ENCODE measurements at places on chromosomes 12 and 14.
A peak's percentile ranks its signal among the peaks of the same experiment; 100 is the strongest.

DNA sequence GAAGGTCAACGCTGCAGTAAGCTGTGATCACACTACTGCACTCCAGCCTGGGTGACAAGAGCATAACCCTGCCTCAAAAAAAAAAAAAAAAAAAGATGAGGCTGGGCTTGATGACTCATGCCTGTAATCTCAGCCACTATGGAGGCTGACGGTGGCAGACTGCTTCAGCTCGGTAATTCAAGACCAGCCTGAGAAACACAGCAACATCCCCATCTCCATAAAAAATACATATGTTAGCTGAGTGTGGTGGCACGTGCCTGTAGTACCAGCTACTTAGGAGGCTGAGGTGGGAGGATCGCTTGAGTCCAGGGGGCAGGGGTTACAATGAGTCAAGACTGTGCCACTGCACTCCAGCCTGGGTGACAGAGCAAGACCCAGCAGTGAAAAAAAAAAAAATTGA, 50.4 kb downstream of the GXYLT1 start:
- DNase-seq: peak; percentile 28

DNA sequence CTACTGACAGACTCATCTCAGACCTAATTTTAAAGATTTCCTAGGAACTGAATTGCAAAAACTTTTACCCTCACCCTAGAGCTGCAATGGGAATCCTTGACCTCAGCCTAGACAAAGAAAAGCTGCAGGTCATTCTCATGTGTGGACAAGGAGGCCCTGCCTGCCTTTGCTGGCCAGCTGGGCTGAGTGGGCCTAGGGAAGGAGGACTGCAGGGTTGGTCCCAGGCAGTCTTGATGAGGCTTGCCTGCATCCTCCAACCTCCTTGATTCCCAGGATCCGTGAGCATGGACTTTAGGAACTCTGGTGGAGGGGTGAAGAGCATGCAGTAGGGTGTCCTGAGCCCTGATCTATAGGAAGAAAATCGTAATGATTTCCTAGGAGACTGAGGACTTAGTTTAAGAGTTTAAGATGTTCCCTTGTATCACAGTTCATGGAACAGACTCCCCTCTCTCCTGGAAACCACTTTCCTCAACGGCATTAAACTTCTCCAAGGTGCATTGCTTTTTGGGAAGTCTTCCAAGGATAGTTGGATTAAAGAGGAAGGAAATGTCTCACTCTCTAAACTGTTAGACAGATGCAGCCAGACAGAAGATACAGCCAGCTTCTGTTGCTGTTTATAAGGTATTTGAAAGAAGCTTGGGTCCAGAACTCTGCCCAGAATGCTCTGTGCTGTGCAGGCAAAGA, 55.4 kb upstream of the DDX11 start:
- no peak for DNase-seq

DNA sequence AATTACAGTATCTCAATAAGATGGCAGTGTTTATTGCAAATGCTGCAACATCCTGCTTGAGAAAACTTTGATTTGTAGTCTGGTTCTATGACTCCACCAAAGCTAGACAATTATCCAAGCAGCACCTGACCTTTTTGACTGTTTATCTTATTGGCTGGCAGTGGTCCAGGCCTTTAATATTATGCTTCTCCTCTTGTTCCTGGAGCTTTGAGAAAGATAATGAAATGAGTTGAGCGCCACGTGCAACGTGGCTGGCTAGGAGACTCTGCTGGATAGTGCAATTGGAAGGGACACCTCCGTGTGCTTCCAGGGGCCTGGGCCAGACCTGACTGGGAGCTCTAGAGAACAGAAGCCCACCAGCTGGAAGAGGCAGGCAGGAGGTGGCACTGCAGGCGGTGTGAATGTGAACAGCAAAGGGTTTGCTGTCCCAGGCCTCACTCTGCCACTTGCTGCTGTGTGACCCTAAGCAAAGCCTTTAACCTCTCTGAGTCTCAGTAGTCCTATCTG, 349.3 kb downstream of the CACNA1C start:
- no peak for DNase-seq

GRCh38 chr12:26684101-26684500, 148.9 kb downstream of the ITPR2 start:
- DNase-seq: no peak

GRCh38 chr14:105064721-105065143, 498 bp downstream of the GPR132 start:
- peak; percentile 62 for DNase-seq

DNA sequence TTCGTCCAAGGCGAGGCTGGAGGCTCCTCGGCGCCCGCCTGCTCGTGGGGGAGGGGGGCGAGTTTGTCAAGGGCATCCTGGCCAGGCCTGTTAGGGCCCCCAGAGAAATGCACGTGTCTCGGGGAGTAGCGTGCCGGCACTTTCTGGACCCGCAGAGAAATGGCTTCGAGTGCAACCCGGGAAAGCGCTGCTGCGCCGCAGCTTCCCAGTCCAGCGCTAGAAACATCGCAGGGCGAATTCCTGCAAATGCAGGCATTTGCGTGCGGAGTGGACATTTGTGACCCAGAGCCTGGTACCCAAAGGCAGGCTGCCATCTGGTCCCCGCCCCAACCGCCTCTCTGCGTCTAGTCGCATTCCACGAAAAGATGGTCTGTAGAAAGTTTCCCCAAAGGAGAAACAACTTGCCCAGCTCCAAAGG, 756 bp downstream of the LGR5 start:
- DNase-seq: no peak

GRCh38 chr12:66036317-66036716, 94.2 kb downstream of the LLPH start:
- no peak for DNase-seq

DNA sequence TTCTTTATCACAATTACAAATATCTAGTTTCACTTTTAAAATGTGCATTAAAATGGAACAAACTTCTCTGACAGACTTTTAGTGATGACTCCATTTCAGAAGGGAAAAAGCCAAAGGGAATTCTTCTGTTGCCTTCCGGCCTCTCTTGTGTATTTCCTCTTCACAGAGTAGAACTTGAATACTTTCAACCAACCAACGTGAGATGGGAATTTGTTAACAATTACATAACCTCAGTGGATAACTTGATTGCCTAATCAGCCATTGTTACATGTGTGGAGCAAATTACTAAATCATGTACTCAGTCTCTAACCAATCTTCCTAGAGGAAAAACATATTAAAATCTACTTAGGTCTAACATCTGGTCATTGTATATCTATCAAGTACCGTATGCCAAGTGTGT, 291.1 kb downstream of the SYT1 start:
- no peak for DNase-seq

- no peak for DNase-seq
These were observed 1409.5 kb downstream of the AACS start for GRCh38 chr12:126474703-126475102.

- DNase-seq: no peak
These were observed 46.7 kb upstream of the ATP2A2 start for GRCh38 chr12:110234331-110234751.

- no peak for DNase-seq
These were observed 36.3 kb downstream of the NELL2 start for GRCh38 chr12:44839785-44840184.

DNA sequence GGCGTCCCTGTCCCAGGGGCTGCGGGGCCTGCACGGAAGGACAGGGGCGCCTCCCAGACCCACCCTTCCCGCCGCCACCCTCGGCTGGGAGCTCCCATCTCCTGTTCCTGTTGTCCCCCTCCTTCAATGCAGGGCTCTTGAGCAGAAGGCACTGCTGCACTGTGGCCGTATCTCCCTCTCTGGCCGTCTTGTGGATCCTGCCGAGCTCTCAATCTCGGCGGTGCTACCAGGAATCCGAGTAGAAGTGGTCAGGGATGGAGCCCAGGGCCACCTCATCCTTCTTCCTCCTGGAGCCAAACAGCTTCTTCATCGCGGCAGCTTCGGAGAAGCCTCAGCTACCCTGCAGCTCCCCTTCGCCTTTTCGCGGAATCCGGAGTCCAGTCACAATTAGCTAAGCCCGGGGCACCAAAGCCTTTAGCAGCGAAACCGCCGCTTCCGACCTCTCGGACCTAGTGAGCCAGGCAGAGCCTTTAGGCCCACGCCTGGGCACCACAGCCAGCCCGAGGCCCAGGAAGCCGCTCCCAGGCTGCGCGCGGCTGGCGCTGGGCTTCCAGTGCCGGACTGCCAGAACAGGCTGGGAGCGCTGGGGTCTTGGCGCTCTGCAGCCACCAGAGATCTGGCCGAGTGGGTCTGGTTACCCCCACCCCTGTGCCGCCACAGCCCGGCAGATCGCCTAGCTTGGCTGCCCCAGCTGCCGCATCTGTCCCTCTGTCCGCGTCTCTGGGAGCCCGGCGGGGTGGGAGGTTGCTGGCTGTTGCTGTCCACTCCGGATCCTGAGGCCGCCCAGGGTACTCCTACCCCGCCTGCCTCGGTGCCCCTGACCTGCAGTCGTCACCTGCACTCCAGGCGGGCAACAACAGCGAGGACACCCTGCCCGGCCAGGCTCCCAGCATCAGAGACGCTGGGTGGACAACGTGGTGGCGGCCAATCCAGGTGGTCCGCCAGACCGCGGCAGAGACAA, 69.1 kb downstream of the ASCL4 start:
- DNase-seq: no peak

- no peak for DNase-seq
These were observed 50.2 kb downstream of the ARL6IP4 start for GRCh38 chr12:123030686-123031085.

DNA sequence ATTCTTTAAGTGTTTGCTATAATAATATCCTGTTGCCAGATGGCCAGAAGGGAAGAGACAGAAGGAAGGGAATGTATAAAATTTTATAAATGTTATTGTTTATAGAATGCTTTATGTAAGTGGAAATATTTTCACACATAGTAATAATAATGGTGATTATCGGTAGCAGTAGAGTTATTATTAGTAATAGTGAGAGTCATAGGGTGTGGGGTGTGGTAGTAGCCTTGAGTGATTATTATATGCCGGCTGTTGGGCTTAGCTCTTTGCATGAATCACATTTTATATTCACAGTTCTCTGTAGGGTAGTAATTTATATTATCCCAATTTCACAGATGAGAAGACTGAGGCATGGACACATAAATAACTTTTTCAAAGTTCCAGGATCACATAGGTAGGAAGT, 391.4 kb downstream of the C12orf75 start:
- no peak for DNase-seq

- no peak for DNase-seq
These were observed 57.1 kb upstream of the PCED1B start for GRCh38 chr12:47022296-47022695.

GRCh38 chr14:96811985-96812667, 14.9 kb downstream of the VRK1 start:
- no peak for DNase-seq

DNA sequence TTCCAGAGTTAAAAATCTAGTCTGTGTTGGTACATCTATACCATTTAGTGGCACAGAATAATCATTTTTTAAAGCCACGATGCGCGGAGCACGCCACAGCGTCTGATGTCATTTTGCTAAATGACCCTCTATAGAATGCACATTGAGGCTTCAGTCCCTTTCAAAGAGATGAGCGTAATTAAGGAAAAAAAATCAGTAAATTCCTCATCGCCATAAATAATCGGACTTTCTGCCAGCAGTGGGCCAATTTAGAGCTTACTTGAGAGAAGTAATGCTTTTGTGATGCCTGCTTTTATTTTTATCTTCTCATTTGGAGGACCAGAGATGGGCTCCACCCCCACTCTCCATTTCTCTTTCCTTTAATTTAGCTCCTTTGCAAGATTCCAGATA, 4.0 kb downstream of the ASCL1 start:
- no peak for DNase-seq

DNA sequence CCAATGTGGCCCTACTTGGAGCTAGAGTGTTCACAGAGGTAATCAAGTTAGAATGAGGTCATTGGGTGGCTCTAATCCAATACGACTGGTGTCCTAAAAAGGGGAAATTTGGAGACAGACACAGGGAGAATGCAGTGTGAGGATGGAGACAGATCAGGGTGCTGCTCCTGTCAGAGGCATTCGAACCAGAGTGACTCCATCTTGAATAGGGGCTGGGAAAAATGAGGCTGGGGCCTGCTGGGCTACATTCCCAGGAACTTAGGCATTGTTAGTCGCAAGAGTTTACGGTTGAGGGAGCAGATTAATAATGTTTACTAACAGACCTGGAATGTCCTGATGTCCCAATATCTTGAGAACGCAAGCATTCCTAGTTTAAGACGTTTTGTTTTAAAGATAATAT, 20.2 kb downstream of the TNFAIP2 start:
- DNase-seq: no peak

DNA sequence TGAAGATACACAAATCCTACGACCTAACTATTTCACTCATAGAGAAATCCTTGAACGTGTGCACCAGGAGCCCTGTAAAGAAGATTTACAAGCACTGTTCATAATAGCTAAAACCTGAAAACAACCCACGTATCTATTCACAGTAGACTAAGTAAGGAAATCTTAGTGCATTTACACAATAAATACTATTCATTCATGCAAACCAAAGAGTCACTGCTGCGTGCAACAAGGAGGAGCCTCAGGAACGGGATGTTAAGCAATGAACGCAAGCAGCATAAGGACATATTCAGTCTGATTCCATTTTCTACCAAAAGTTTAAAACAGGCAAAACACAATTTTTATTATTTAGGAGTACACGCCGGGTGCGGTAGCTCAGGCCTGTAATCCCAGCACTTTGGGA, 176.6 kb downstream of the TTC7B start:
- no peak for DNase-seq

DNA sequence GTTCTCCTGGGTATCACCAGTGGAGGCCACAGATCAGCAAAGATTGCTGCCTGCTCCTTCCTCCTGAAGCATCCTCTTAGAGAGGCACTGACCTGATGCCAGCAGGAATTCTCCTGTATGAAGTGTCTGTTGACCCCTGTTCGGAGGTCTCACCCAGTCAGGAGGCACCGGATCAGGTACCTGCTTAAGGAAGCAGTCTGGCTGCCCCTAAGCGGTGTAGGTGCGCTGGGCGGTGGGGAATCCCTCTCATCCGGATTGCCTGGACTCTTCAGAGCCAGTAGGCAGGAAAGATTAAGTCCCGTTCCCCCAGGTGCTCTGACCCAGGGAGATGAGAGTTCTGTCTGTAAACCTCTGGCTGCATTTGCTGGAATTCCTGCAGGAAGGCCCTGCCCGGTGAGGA, 455.2 kb downstream of the CCDC91 start:
- DNase-seq: no peak

GRCh38 chr12:11568762-11569478, 80.6 kb upstream of the ETV6 start:
- no peak for DNase-seq
